Vagina (tissue), 2 donors: ENCODE measurements at places on chromosomes 7 and 10. TPM values are rescaled to one million over a fixed set of nuclear protein-coding genes. Genes with fewer than 3 reads are reported as not detected.

Gene C10orf90
- not detected for total RNA-seq

Gene CFAP70
- 1.5 TPM for total RNA-seq

GRCh38 chr7:142104550-142105527, 6.7 kb upstream of the MGAM2 start:
- peak; percentile 76 for DNase-seq

DNA sequence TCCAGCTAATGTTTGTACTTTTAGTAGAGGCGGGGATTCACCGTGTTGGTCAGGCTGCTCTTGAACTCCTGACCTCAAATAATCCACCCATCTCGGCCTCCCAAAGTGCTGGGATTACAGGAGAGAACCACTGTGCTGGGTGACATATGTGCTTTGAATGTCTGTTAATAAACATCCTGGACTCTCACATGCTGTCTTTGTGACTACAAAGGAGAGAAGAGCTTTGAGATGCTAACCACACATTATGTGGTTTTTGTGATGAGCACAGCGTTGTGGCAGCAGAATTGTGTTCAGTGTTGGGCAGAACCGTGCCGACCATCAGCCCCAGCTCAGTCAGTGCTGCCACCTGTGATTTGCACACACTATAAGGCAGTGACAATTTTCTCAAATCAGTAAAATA, 500.1 kb upstream of the KLF6 start:
- no peak for DNase-seq

- no peak for DNase-seq
Observed at GRCh38 chr7:24730018-24730369, 27.3 kb downstream of the GSDME start.

GRCh38 chr7:95915731-95916130, 143.4 kb downstream of the DYNC1I1 start:
- no peak for DNase-seq

- no peak for DNase-seq
Observed at GRCh38 chr7:148882192-148882591, 1.9 kb downstream of the EZH2 start.

Gene OPN4
- total RNA-seq = not detected

- no peak for DNase-seq
Observed at GRCh38 chr7:11804621-11805020, 27.4 kb downstream of the THSD7A start.

GRCh38 chr7:64849250-64849923, 53.7 kb upstream of the ZNF273 start:
- DNase-seq = no peak

GRCh38 chr7:46630031-46630430, 709.0 kb upstream of the IGFBP3 start:
- no peak for DNase-seq

- DNase-seq = no peak
Observed at GRCh38 chr7:25311346-25311745, 83.1 kb upstream of the NPVF start.

GRCh38 chr10:3872712-3873329, 87.8 kb upstream of the KLF6 start:
- no peak for DNase-seq

DNA sequence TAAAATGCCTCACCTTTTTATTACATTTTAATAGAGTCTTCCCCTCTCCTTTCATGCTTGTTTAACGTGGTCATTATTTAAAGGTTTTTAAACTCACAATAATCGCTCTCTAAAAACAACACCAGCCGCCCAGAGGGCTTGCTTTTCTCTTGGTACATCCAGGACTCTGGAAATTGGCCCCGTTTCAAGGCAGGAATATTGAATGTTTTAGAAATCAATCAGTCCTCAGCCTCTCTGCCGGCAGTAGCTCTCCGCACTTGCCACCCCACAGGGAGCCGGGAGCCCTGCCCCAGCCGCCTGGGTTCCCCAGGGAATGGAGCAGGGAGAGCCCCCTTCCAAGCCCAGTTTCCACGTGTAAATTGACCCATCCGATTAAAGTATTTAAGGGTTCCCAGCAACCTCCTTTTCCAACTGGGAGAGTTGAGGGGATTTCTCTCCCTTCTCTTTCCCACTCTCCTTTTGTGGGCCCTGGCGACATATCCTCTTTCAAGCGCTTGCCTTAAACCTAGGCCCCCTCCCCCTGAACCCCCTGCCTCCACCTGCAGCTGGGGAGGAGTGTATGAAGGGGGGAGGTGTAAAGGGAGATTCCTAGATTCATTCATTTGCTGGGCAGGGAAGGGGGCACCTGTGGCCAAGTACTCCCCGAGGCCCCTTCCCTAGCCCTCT, 1.9 kb downstream of the FGF8 start:
- DNase-seq = no peak

Gene LGI1
- 0.74 TPM for total RNA-seq

Gene CACUL1
- 13.8 TPM for total RNA-seq

GRCh38 chr7:7257899-7258692, 75.8 kb downstream of the C1GALT1 start:
- DNase-seq = no peak

GRCh38 chr7:151694828-151695580, 175.3 kb upstream of the RHEB start:
- no peak for DNase-seq

- no peak for DNase-seq
Observed at GRCh38 chr10:32268788-32269187, 78.2 kb downstream of the EPC1 start.

Gene PON1
- not detected for total RNA-seq

Gene SPDYE2
- not detected for total RNA-seq

- no peak for DNase-seq
Observed at GRCh38 chr7:107105591-107106245, 61.2 kb downstream of the PRKAR2B start.
